ENCODE measurements at places on chromosomes 6 and 20.

DNA sequence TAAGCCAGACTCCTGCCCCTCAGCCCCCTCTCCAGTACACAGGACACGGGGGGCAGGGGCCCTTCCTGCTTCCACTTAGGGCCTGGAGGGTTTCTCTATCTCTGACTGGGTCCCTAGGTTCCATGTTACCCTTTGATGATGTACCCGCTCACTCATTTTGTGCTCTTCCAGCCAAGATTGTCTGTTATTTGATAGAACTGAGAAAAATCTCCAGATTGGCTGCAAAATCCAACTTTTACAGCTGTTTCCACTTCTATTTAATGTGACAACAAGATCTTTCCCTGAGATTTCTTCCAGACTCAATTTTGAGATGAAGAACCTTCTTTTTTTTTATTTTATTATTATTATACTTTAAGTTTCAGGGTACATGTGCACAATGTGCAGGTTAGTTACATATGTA is 85.7 kb downstream of the TMEM170B start:
- DNase-seq: no peak

GRCh38 chr6:70282312-70282918 is 20.5 kb downstream of the COL9A1 start:
- no peak for DNase-seq

GRCh38 chr6:18207949-18208348 is 52.7 kb downstream of the KDM1B start:
- no peak for DNase-seq

DNA sequence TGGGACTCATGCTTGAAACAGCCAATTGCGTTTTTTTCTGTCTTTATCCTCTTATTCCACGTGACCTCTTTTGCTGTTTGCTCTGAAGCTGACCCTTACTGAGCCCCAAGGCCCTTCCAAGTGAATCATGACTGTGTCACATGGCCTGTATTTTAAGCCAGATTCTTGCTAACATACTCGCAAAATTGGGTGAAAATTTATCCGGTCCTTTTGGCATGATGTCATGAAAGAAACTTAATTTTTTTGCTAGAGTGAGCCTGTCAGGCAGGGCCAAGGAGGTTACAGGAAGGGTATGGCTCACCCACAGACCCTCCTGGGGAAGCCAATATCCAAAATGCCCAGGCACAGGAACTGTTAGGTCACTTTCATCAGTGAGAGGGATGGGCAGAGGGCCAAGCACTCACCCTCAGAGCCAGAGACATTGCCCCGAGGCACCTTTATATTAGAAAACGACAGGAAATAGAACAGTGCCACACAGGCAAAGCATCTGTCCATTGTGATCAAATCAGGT is 296.7 kb downstream of the CDH26 start:
- no peak for DNase-seq

DNA sequence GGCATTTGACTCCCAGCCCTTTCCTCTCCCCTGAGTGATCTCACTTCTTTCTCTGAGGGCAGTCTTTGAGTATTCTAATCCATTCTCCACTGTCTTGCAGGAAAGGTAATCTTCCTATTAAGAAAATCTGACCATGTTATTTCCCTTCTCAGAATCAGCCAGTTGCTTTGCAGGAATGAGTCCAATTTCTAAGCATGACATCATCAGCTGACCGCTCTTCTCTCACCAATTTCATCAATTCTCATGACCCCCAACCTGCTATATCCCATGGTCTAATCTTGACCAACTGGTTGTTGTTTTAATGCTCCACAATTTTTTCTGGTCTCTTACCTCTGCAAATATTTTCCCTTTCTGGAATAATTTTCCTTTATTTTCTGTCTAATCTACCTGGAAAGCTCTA is 73.4 kb downstream of the FAM229B start:
- no peak for DNase-seq

GRCh38 chr6:9621276-9621675 is 793.6 kb downstream of the TFAP2A start:
- DNase-seq: no peak

DNA sequence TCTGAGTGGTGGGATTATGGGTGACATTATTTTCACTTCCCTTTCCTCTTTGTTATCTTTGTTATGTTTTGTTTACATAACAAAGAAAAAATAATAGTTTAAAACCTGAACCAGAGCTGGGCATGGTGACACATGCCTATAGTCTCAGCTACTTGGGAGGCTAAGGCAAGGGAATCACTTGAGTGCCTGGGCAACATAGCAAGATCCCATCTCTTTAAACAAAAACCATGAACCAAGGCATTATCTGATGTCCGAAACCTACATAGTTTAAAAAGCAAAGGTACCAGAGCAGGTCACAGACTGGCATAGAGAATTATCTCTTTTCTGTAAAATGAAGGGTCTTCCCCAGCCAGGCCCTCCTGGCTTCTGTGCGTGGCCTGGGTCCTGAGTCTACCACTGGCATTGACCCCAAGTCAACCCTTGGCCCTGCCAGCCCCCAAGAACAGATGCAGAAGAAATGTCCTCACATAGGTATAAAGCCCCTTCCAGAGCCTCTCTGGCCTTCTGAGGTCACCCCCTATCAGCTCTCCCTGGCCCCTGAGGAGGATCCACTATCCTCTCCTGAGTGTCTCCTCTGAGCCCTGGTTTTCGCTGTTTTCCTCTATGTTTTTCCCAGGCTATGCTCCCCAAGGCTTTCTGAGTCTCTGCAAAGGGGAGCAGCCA is 81.3 kb downstream of the TRERF1 start:
- no peak for DNase-seq

GRCh38 chr6:152981989-152982903 is 595 bp downstream of the FBXO5 start:
- no peak for DNase-seq

DNA sequence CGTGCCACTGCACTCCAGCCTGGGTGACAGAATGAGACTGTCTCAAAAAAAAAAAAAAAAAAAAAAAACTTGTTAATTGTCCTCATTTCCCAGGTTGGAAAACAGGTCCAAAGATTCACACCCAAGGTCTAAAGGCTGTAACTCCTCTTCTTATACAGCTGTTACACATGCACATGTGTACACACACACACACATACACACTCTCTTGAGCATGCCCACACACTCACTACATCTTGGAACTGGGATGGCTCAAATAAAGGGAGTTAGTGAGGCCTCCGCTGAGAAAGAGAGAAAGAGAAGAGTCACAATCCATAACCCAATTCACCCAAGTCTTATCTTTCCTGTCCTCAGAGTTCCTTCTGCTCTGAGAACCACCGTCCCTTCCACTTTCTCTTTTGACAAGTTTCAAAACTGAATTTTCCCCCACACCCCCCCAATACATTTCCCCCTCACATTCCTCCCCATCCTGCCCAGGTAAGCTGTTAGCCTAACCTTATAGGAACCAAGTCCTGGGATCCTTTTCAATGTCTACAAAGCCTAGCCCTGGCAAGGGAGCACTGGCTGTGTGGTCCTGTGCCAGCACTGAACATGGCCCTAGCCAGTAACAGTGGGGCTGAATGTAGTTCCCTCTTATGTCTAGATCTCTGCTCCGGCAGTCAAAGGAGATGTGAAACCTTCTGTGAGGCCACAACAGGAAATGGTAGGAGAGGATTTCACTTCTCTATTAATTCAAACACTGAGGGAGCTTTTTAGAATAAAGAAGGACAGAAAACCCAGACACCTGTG is 3.2 kb upstream of the HLA-DMB start:
- no peak for DNase-seq

DNA sequence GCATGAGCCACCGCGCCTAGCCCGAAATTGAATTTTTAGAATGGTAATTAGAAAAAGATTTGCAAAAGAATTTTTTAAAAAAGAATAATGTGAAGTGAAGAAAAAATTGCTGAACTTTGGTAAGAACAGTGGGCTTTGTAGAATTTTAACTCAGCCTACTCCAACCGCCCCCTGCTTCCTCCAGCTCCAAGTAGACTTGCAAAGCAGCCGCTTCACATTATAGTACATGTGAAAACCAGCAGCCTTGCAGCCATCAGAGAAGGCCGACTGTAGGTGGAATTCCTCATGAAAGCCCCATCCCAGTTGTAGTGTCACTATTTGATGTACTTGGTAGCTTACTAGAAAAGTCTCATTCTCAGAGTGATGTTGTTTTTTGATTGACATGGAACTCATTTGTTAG is 835.6 kb downstream of the TBC1D32 start:
- no peak for DNase-seq

DNA sequence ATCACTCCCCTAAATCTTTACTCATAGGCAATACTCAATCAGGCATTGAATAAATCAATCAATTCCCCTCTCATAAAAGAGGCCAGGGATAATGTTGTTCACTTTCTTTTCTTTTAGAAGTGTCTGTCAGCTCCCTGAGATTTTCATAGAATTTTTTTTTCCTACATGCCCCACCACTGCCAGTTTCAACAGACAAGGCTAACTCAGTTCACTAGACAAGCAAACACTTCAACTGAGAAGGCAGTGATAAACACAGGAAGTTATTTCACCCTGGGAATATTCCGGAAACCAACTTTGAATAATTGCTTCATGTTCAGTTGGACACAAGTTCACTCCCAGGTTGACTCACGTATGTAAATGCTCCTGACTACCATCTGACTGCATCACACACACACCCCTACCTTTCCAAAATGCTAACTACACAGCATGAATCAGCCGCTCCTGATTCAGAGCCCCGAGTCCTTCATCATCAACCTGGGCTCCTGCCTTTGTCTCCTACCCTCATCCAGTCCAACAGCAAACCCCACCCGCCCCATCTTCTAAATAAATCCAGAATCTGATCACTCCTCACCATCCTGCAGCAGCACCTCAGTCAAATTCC is 143.9 kb downstream of the BCAS1 start:
- no peak for DNase-seq

DNA sequence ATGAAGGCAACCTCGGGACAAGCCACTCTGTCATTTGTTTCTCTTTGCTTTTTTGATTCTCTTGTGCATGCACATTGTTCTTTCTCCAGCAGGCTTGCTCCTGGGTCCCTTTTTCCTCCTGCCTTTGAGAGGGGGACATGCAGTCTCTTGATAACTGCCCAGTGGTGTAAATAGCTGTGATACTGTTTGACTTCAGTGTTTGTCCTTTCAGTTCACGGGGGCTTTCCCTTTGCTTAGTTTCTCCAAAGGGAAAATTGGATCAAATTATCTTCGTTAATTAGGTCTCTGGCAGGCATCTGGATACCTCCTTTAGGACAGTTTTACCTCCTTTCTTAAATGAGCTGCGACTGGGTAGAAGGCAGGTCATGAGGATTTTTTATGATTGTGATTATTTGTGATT is 41.5 kb downstream of the RALGAPB start:
- DNase-seq: no peak

DNA sequence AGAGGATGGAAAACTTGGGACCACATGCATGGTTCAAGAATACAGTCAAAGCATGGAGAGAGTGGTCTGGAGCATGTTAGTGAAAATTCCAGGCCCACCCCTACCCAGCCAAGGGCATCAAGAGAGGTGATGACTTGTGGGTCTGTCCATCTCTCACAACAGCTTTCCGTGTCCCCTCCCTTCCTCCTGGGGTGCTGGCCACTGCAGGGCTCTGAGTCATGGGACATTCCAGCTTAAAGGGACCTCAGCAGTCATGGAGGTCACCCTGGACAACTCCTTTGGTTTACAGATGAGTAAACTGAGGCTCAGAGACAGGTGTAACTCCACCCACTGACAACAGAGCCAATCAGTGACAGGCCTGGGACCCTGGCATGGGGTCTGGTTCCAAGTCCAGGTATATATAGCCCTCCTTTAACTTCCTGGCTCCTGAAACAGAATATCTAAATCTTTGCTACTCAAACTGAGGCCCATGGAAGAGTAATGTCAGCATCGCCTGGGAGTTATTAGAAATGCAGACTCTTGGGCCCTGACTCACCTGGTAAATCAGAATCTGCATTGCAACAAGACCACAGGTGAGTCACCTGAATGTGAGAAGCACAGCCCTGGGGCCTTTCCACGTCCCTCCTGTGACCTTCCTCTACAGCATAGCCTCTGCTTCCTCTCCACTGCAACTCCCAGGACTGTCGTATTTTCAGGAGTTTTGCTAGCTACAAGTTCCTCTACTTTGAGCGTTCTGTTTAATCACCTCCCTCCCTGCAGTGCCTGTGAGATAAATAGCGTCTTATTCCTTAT is 170.2 kb downstream of the ZDHHC14 start:
- no peak for DNase-seq

DNA sequence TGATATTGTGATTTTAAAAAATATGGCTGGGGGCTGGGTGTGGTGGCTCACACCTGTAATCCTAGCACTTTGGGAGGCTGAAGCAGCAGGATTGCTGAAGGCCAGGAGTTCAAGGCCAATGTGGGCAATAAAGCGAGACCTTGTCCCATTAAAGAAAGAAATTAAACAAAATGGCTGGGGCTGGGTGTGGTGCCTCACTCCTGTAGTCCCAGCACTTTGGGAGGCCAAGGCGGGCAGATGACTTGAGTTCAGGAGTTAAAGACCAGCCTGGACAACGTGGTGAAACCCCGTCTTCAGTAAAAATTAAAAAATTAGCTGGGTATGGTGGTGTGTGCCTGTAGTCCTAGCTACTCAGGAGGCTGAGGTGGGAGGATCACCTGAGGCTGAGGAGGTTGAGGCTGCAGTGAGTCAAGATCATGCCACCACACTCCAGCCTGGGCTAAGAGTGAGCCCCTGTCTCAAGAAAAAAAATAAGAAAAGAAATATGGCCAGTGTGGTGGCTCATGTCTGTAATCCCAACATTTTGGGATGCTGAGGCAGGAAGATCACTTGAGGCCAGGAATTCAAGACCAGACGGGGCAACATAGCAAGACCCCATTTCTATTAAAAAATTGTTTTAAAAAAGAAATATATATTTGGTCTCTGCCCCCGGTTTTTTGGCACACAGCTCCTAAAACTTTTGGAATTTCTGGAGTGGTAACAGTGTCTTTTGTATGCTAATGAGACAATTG is 39.8 kb downstream of the SLC17A5 start:
- no peak for DNase-seq

- DNase-seq: no peak
These were observed 54.0 kb downstream of the TMEM242 start for GRCh38 chr6:157269261-157269794.

DNA sequence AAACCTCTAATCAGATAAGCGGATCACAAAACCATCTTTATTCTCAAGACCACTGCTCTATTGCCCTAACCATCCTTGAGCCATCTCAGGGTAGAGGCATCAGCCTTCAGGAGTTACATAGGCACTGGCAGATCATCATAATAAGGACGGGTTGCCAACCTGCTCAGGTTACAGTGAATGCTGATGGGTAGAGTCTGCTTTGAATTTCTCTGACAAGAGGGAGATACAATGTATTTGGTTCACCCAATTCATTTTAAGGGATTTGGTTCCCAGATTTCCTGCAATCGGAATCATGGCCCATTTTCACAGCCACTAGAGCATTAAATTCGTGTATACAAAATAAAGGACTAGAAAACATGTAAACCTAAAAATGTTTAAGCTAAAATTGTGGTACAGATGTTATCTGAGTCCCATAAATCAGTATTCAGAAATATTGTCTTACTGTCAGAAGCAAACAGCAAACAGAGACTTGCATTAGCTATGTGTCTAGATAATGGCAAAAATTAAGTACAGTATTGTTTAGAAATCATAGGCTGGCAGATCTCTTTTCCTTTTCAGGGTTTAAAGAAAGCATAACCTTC is 41.9 kb upstream of the TMEM170B start:
- DNase-seq: no peak

DNA sequence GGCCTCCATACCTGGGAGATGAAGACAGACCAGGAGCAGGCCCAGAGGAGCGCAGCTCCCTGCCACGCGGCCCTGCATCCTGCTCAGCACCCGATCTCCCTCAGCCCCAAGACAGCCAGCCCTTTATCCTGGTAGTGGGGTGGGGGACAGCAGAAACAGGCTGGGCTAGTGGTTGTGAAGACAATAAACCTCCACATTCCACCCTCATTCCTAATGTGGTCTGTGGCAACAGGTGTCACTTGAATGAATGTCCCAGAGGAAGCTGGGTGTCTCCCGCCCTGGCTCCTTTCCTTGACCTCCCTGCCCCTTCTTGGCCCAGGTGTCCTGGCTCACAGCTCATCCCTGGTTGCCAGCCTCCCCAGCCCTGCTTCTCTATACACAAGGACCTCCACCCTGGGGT is at the start of gene C6orf15:
TSS of gene C6orf15 (minus strand) at position 98 of the 400 bp plus-strand sequence. CDS start at position 78, 20 bp downstream.
- no peak for DNase-seq

Data from activated gamma-delta T cell treated with anti-CD3 and anti-CD28 coated beads, Interleukin-2, amount 50 U/mL, for 16 hours (primary cell).